Activated naive CD4-positive, alpha-beta T cell treated with anti-CD3 and anti-CD28 coated beads, Interleukin-2, amount 50 U/mL, for 16 hours (primary cell): ENCODE measurements at places on chromosomes 13 and 19.

DNA sequence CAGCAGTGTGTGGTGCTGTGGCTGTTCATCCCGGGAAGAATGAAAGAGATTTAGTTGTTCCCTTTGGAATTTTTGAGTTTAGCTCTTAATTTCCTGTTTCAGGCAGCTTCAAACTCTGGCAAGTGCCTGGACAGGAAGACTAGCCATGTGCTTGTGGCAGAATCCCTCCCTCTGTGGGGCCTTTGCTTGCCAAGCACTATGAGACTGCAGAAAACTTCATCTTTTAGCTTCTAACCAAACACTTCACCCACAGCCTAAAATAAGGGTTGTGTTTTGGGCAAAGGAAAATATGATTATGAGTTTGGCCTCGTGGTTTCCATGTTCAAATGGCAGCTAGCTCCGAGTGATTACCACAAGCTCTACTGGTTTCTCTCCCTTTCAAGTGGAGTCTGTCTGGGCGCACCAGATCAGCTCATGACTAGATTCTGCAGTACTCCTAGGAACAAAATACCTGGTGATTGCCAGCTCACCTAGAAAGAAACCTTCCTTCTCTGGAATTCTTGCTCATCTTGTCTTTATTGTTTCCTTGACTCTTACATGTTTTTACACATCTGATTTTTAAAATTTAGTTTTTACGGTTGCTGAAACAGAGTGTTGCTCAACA is 707.5 kb downstream of the SLITRK6 start:
- no peak for DNase-seq

GRCh38 chr13:72166102-72166650 is 299.2 kb upstream of the DACH1 start:
- DNase-seq = no peak

DNA sequence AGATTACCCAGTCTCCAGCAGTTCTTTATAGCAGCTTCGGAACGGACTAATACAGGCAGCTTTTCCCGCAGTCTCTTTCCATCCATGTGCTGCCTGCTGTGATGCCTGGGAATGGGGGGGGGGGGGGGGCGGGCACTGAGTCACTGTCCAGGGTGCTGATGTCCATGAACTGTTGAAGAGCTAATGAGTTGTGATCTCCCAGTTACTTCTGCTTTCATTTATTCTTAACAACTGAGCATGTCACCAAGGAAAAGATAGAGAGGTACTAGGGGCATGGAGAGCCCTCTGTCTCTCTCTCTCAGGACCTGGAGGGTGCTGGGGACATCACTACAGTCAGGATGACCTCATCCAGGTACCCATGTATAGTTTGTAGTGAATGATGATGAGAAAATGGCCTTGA is 20.3 kb upstream of the CEACAM1 start:
- no peak for DNase-seq

DNA sequence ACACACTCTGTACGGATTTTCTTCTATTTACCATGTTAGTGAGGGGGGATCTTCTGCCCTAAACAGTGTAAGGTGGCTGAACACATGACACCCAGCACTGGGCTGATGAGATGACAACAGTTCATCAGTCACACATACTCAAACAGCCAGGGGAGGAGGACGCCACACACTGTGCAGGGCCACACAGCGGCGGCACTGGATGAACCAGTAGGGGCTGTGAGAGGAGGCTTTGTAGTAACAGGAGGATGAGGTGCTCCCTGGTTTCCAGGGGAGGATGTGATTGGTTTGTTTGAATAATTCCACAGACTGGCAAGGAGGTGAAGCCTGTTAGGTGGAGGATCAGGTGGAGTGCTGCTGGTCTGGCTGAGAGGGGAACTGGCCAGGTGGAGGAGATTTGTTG is 16.3 kb upstream of the GTF3A start:
- no peak for DNase-seq

GRCh38 chr19:2385053-2385721 is 25.1 kb downstream of the TMPRSS9 start:
- DNase-seq = no peak

GRCh38 chr19:5644037-5644436 is 21.2 kb downstream of the SAFB start:
- no peak for DNase-seq

- no peak for DNase-seq
Measured at GRCh38 chr13:23740002-23740401, 149.2 kb downstream of the MIPEP start.

GRCh38 chr13:50766013-50766412 is 77.5 kb downstream of the DLEU7 start:
- DNase-seq = no peak
